Motor neuron (in vitro differentiated cells): ENCODE measurements at places on chromosomes 11 and 22.
A peak's percentile ranks its signal among the peaks of the same experiment; 100 is the strongest.

- no peak for ATAC-seq
Measured at GRCh38 chr11:11776714-11777113, 65.1 kb upstream of the USP47 start.

GRCh38 chr11:19952116-19952605 is 208.1 kb downstream of the DBX1 start:
- ATAC-seq = no peak

GRCh38 chr11:116132273-116132978 is 628.2 kb upstream of the CADM1 start:
- no peak for ATAC-seq

- no peak for ATAC-seq
Measured at GRCh38 chr11:113484223-113484622, 9.0 kb upstream of the DRD2 start.

- peak; percentile 40 for ATAC-seq
Measured at GRCh38 chr11:46391578-46392420, at the start of gene CHRM4. Gene CHRM4, minus strand, starts transcription at chr11:46391776. Its CDS starts 5,219 bp downstream, at chr11:46386557.

GRCh38 chr11:57885298-57886050 is 123.9 kb downstream of the CTNND1 start:
- ATAC-seq = peak; percentile 41

GRCh38 chr22:35938226-35938625 is 90.4 kb downstream of the RBFOX2 start:
- no peak for ATAC-seq

- no peak for ATAC-seq
Measured at GRCh38 chr22:36160499-36160942, at the start of gene APOL3. Gene APOL3, minus strand, starts transcription at chr22:36160755. Its CDS starts 11,700 bp downstream, at chr22:36149055.
